ENCODE measurements at places on chromosomes 5 and 9.

- DNase-seq: peak; percentile 83
These were observed 26.8 kb upstream of the RPL26L1 start for GRCh38 chr5:172932313-172933017.

GRCh38 chr5:97094579-97095317, 47.7 kb downstream of the LIX1 start:
- DNase-seq: peak; percentile 63

- DNase-seq: no peak
These were observed 192.8 kb downstream of the FBN2 start for GRCh38 chr5:128345247-128345646.

GRCh38 chr9:136197084-136197875, 7.6 kb downstream of the LHX3 start:
- DNase-seq: no peak

DNA sequence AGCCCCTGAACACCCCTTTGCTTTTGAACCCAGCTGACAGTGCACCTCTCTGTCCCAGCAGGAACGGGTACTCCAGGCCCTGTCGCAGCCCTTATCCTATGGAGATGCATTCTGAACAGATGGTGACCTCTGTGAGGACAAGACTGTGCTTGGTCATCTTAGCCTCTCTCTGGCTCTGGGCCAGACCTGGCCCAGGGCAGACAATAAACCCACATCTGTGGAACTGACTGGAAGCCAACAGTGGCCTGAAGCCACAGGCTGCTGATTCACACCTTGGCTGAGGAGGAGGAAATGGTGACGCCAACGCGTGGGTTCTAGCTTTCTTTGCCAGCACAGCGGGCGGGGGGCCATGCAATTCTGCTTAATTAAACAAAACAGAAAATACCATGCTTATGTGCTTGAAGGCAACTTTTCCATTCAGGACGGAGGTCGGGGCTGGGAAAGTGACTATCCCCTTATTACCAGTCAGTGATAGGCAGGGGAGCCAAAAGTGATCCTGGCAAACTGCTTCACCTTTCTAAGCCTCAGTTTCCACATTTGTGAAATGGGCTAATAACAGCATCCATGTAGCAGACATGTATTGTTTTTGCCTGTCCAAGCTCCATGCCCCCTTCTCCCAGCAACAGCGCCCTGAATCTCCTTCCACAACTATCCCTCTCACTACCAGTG, 10.8 kb downstream of the SH3PXD2B start:
- peak; percentile 92 for DNase-seq
